ENCODE measurements at places on chromosomes 13 and 19.

- DNase-seq = no peak
These were observed 5.4 kb downstream of the TMEM150B start for GRCh38 chr19:55319785-55320184.

DNA sequence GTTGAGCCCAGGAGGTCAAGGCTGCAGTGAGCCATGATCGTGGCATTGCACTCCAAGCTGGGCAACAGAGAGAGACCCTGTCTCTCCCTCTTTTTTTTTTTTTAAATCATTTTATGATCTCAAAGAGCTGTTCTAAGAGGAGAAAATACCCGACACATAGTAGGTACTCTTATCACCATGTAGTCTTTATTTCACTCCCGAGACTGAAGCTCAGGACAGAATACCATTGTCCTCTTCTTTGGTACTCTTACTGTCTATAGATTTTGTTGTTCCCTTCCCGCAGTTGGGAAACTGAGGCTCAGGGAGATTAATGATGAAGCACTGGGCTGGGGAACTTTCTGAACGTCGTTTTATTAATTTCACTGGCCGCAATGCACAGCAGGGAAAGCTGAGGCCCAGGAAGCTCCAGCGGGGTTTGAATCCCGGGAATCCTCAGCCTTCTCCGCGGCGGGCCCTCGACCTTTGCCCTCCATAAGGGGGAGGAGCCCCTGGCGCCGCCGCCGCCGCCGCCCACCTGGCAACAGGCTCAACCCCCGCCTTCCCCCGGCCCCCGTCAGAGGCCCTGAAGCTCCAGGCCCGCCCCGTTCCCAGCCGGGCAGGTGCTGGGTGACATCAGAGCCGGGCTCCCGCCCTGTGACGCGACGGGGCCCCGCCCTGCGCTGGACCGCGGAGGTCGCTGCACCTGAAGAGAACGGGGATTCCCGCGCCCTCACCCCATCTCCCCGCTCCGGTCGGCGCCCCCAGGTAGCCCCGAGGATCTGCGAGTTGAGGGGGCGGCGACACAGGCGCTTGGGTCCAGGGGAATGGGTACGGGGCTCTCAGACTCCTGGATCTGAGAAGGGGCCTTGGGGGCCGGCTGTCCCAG, 1.6 kb downstream of the MYH14 start:
- no peak for DNase-seq

DNA sequence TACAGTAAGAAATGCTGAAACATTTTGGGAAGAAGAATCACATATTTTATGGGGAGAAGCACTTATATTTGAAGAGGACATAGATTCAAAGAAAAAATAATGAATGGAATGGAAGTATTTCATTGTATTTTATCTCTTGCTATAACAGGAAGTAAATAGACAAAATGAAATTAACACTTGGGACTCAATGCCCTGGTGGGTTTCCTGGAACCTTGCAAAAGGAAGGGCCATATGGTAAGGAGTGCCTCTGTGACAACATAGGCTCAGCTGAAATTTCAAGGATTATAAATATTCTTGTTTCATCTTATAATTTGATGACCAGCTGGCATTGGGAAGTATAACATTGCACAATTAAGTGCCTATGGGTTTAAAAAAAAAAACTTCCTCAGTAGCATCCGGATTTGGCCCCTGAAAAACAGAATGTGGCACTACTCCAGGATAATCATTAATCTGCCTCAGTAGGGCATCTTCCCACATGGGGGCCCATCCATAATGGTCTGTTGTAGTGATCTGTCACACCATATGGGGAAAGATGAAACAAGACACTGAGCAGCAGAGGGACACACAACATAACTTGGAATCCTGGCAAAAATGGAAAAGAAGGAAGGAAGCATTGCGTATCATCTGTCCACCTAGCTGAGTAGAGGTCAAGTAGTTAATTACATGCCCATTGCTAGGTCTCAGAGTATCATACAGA, 321.6 kb downstream of the NDFIP2 start:
- no peak for DNase-seq

GRCh38 chr13:100433475-100433874, 155.1 kb downstream of the GGACT start:
- DNase-seq = no peak

- DNase-seq = no peak
These were observed 616 bp downstream of the PINLYP start for GRCh38 chr19:43575955-43576878.

GRCh38 chr13:110225609-110226574, 81.1 kb downstream of the COL4A1 start:
- DNase-seq = no peak

DNA sequence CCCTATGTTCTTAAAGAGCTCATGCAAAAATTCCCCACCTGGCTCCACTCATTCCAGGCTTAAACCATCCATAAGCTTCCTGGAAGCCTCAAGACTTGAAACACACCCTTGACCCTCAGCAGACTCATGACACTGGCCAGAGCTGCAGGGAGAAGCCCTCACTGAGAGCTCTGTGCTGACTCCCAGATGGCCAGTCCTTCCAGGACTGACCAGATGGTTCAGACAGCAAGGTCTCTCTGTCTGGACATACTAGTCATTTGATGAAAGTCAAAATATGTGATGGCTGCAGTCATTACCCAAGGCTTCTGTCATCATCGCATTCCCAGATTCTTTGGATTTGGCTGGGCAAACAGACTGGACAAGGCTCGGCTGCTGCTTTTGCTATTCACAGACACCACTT, 397.4 kb downstream of the FOXO1 start:
- DNase-seq = no peak

GRCh38 chr19:1046836-1047695, 7.2 kb downstream of the ABCA7 start:
- no peak for DNase-seq

- peak; percentile 71 for DNase-seq
These were observed 1395.8 kb downstream of the EFNB2 start for GRCh38 chr13:105139380-105140285.

- DNase-seq = peak; percentile 29
These were observed 221.8 kb downstream of the OLFM4 start for GRCh38 chr13:53250272-53250875.

DNA sequence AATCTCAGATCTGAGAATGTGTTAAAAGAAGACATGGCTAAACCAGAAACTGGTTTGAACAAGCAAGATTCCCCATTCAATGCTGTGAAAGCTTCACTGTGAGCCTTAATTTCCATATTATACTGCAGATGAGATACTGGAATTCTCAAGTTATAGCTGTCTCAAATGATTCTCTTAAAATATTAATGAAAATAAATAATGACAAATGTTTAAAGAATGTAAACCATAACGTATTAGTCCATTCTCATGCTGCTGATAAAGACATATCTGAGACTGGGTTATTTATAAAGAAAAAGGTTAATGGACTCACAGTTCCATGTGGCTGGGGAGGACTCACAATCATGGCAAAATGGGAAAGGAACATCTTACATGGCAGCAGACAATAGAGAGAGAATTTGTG, 667.8 kb downstream of the SLITRK1 start:
- no peak for DNase-seq

DNA sequence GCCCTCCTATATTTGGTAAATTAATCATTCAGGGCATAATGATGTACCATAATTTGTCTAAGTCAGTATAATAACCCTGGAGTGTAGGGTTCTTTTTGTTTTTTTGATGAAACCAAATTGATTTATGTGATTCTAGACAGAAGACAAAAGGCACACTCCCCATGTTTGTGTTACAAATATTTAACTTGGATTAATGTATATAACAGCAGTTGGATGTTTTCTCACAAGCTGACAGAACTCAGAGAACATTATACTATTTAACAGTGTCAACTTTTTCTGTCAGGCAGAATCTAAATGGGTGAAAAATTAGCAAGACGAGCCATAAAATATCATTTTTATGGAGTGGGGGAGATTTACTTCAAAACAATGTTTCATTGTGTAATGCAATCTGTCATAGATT, 15.2 kb downstream of the CBY2 start:
- DNase-seq = no peak

DNA sequence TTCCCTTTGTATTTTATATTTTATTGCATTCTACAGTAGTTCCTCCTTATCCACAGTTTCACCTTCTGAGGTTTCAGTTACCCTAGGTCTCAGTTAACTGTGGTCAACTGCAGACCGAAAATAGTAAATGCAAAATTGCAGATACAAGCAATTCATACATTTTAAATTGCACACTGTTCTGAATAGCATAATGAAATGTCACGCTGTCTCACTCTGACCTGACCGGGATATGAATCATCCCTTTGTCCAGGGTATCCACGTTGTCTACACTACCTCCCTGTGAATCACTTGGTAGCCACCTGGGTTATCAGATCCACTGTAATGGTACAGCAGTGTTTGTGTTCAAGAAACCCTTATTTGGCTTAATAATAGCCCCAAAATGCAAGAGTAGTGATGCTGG, 325.0 kb downstream of the DNAJC15 start:
- no peak for DNase-seq

GRCh38 chr19:13621413-13621812, 115.1 kb upstream of the CACNA1A start:
- DNase-seq = no peak

DNA sequence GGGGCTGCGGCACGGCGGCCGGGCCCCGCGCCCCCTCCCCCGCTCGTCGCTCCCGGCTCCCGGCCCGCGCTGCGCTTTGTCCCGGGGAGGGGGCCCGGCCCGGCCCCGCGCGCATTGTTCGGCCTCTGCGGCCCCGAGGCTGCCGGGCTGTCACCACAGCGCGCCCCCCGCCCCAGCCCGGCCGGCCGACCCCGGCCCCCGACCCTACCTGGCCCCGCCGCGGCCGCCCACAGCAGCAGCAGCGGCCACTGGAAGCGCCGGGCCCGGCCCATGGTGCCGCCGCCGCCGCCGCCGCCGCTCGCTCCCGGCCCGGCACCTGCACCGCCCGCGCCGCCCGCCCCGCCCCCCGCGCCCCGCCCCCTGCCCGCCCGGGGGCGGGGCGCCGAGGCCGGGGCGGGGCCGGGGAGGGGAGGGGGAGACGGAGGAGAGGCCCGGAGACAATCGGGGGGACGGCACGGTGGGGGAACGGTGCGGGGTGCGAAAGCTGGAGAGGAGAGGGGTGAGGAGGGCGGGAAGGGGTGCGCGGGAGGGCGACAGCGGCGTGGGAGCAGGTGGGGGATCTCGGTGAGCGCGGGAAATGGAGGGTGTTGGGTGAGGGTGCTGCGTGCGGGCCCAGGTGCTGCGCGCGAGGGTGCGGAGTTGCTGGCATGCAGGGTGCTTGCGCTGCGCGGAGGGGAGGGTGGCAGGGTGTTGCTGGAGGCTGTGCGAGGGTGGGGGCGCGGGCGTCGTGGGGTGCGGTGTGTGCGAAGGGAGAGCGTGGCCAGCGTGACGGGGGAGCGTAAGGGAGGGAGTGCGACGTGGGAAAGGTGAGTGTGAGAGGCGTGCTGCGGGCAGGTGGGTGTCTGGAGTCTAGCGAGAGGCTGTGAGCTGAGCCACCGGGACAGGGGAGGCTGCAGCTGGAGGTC, at the start of gene CADM4:
CADM4 (minus strand) TSS at position 332 of the 905 bp plus-strand sequence; CDS start at position 272, 60 bp downstream.
- peak; percentile 58 for DNase-seq

GRCh38 chr19:40604171-40604646, 3.0 kb downstream of the LTBP4 start:
- no peak for DNase-seq

DNA sequence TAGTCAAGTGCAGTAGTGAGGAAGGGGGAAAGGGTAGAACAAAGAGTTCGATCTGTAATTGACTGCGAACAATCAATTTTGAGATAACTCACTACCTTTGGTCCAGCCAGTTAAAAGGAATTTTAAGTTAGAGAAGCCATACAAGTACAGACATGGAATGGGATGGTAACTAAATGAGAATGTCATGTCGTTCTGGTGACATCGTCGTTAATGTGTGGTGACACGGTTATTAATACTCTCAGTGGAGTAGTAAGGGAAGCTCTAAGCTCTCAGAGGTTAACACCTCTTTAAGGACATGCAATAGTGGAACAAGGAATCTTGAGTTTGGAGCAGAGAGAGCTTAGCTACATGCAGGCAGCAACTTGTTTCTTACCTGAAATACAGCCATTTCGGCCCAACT, 154.9 kb upstream of the KLF12 start:
- no peak for DNase-seq

- DNase-seq = no peak
These were observed 173.4 kb downstream of the KATNAL1 start for GRCh38 chr13:30133996-30134395.

GRCh38 chr19:49560358-49560900, 19.9 kb downstream of the NOSIP start:
- peak; percentile 23 for DNase-seq

DNA sequence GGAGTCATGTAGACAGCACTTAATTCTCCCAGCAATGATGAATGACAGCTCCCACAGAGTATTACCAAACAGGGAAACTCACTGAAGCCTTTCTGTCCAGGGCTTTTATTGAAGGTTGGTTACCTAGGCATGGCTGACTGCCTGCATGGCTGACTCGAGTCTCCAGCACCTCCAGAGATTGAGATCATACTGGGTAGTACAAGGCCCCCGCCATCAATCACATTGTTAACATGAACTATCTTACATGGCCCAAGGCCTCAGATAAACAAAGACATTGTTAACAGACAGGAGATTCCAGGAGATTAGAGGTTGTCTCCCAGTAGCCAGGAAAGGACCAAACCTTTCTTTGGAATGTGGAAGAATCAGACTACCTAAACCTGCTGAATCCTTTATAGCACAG, 128.3 kb upstream of the LSM14A start:
- no peak for DNase-seq

GRCh38 chr13:108752276-108752675, 122.9 kb downstream of the MYO16 start:
- no peak for DNase-seq

DNA sequence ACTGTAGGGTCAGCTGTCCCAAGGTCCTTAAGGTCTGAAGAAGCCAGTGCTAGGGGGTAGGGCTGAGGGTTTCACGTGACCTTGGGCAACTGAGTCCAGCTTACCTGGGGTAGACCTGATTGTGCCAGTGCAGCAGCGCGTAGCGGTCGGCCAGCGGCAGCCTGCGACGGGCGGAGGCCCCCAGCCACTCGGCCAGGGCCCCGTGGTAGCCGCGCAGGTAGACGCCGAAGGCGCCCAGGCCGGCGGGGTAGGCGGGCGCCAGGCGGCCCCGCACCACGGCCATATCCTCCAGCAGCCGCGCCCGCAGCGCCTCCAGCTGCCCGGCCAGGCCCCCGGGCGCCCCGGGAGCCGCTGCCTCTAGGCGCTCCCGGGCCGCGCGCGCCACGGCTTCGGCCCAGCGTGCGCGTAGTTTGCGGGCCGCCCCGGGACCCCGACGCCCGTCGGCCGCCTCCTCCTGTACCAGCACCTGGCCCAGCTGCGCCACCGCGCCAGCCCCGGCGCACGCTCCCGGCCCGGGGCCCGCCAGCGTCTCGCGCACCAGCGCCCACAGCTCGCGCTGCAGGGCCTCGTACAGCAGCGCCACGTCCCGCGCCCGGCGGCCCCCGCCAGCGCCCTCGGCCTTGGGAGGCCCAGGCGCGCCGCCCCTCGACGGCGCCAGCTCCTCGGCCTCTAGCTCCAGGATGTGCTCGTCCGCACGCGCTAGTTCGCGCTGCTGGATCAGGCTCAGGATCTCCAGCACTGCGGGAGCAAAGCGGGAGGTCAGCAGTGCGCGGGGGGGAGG, 10.9 kb downstream of the EXOC3L2 start:
- DNase-seq = no peak

DNA sequence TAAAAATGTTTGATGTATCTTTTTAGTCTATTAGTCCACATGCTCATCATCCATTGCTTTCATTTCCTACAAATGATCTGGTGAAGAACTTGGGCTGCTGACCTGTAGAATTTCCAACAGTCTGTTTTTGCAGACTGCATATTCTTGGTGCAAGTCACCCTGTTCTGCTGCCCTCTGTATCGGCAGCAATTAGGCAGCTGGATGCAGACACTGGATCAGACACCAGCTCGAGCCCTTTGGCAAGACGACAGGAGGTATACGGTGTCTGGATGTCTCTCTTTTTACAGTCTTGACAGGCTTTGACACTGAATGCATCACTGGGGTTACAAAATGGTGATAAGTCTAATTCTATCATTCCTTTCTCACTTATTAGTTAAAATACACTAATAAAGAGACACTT, 21.8 kb downstream of the MTRF1 start:
- DNase-seq = no peak

All from CD4-positive, alpha-beta T cell treated with Interleukin-4 for 1 hour (primary cell).